ENCODE measurements at places on chromosomes 4 and X. TPM values are rescaled to one million over a fixed set of nuclear protein-coding genes. Genes with fewer than 3 reads are reported as not detected.

DNA sequence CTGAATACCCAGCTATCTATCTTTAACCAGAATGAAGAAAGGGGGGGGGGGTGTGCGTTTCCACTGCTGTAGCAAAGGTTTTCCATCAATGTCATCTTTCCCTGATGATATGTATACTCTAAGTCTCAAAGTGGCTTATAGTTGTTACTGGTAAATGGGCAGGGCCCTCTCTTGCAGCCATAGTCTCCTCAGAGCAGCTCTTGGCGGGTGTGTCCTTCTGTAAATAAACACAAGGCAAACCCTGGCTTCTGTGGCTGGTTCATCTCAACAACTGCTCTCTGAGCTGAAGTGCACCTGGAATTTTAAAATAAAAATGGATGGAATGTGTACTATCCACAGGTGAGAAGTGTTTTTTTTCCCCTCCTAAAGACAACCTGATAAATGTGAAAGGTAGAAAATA, 57.5 kb upstream of the SCML1 start:
- peaks cover 2% of the 10 kb centered on the region for H3K4me1 ChIP-seq
- H3K27ac ChIP-seq, result no peak overlapping the region
- DNase-seq, result no peak

DNA sequence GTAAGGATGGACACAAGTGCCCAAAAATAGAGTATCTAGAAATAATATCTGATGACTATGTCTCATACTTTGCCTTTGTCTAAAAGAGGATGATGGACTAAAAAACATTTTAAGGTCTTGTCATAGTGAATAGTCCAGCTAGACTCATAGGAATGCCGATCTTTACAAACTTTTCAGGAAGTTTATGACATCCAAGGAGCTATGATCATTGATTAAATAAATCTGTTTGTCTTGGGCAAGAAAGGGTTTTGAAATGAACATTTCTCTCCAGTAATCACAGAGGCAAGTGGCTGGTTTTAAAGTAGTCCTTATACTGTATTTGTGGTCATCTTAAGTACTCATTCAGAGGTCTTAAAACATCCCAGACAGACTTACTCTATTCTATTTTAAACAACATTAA, 109.8 kb downstream of the MAPK10 start:
- H3K27me3 ChIP-seq, result no peaks in the 10 kb centered on the region
- no peaks in the 10 kb centered on the region for H3K36me3 ChIP-seq
- H3K4me1 ChIP-seq, result no peaks in the 10 kb centered on the region
- H3K4me3 ChIP-seq, result no peak overlapping the region
- no peak overlapping the region for H3K27ac ChIP-seq

- no peak overlapping the region for H3K4me3 ChIP-seq
- DNase-seq, result no peak
- no peak overlapping the region for H3K27ac ChIP-seq
- H3K36me3 ChIP-seq, result no peaks in the 10 kb centered on the region
Measured at GRCh38 chrX:5113128-5113527, 1115.5 kb downstream of the NLGN4X start.

DNA sequence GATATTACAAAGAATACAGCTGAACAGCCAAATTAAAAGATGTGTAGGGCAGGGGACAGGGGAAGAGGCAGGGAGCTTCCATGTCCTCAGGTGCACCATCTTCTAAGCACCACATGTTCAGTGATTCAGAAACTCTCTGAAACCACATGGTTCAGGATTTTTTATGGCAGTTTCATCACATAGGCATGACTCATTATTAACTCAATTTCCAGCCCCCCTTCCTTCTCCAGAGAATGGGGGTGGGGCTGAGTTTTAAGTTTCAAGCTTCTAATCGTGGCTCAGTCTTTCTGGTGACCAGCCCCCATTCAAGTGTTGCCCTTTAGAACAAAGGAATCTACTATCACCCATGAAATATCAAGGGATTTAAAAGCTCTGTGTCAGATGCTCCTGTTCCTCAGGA, 317.8 kb upstream of the GALNT7 start:
- no peak overlapping the region for H3K27ac ChIP-seq
- DNase-seq, result no peak
- H3K27me3 ChIP-seq, result no peaks in the 10 kb centered on the region
- no peaks in the 10 kb centered on the region for H3K36me3 ChIP-seq

GRCh38 chr4:108581083-108581482, 39.3 kb upstream of the RPL34 start:
- no peak overlapping the region for H3K4me3 ChIP-seq
- H3K36me3 ChIP-seq, result no peaks in the 10 kb centered on the region
- DNase-seq, result no peak
- no peak overlapping the region for H3K27ac ChIP-seq
- H3K4me1 ChIP-seq, result no peaks in the 10 kb centered on the region

DNA sequence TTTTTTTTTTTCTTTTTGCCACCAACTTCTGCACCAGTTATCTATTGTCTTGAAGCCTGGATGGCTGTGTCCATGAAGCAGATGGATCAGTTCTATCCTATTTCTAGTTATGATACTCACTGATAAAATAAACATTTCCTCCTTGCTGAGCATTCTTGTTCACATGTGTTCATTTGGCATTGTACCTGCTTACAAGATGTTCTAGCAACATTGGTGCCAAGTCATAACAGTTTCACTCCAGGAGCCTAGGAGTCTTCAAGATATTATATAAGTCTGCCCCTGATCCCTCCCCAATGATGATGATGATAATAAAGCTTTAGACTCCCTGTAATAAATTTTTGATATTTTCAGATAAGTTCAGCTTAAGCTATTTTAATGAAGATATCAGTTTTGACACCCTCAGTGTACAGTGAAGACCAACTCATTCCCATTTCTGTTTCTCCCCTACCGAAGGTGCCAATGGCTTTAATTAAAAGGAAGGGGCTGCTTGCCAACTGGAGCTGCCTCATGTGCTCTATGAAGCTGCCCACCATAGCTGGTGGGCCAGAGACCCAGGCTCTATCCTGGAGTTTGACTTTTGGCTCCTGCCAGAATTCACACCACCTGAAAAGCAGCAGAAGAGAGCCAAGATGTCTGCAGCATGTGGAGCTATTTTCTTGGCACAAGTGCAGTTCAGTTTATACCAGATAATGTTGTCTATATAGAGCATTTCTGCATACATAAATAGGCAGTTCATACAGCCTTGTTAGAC, 265.4 kb upstream of the TET2 start:
- no peaks in the 10 kb centered on the region for H3K36me3 ChIP-seq
- no peak overlapping the region for H3K4me3 ChIP-seq
- H3K4me1 ChIP-seq, result no peaks in the 10 kb centered on the region
- no peaks in the 10 kb centered on the region for H3K27me3 ChIP-seq
- no peak for DNase-seq

GRCh38 chrX:19824603-19825002, 62.8 kb downstream of the SH3KBP1 start:
- no peaks in the 10 kb centered on the region for H3K27me3 ChIP-seq
- H3K4me3 ChIP-seq, result no peak overlapping the region
- no peak overlapping the region for H3K27ac ChIP-seq
- no peaks in the 10 kb centered on the region for H3K36me3 ChIP-seq

DNA sequence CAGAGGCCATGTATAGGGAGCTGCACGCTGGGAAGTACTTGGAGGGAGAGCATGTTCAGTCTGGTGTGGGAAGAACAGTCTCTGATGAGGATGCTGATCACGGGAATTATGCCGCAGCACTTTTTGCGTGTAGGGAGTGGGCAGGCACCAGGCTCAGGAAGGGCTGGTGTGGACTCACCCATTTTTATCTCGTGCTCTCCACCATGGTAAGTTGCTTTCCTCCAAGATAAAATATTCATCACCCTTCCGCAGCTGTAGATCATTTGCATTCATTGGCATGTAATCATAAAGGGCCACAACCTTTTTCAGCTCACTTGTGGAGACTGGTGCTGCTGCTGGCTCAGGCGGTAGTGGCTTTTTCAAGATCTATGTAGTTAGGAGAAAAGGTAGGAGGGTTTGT, 11.8 kb upstream of the TIMM8A start:
- no peaks in the 10 kb centered on the region for H3K36me3 ChIP-seq
- no peak for DNase-seq
- no peak overlapping the region for H3K27ac ChIP-seq
- no peaks in the 10 kb centered on the region for H3K27me3 ChIP-seq
- no peaks in the 10 kb centered on the region for H3K4me1 ChIP-seq

DNA sequence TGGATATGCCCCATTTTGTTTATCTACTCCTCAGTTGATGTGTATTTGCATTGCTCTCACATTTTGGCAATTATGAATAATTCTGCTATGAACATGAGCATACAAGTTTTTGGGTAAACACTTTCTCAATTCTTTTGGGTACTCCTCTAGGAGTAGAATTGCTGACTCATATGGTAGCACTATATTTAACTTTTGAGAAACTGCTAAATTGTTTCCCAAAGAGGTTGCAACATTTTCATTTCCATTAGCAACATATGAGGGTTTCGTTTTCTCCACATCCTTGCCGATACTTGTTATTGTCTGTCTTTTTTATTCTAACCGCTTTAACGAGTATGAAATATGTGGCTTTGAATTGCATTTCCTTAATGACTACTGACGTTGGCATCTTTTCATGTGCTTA, 185.4 kb downstream of the TSPAN5 start:
- H3K4me3 ChIP-seq, result no peak overlapping the region
- no peaks in the 10 kb centered on the region for H3K36me3 ChIP-seq
- H3K27me3 ChIP-seq, result no peaks in the 10 kb centered on the region
- no peaks in the 10 kb centered on the region for H3K4me1 ChIP-seq

- no peak for DNase-seq
- H3K36me3 ChIP-seq, result no peaks in the 10 kb centered on the region
- H3K27me3 ChIP-seq, result no peaks in the 10 kb centered on the region
- no peak overlapping the region for H3K27ac ChIP-seq
- H3K4me1 ChIP-seq, result no peaks in the 10 kb centered on the region
Measured at GRCh38 chr4:10983268-10983667, 298.7 kb upstream of the CLNK start.

GRCh38 chr4:31052519-31052918, 332.4 kb downstream of the PCDH7 start:
- H3K36me3 ChIP-seq, result no peaks in the 10 kb centered on the region
- H3K4me3 ChIP-seq, result no peak overlapping the region
- peaks cover 3% of the 10 kb centered on the region for H3K4me1 ChIP-seq
- H3K27ac ChIP-seq, result no peak overlapping the region
- no peak for DNase-seq
- H3K27me3 ChIP-seq, result no peaks in the 10 kb centered on the region

DNA sequence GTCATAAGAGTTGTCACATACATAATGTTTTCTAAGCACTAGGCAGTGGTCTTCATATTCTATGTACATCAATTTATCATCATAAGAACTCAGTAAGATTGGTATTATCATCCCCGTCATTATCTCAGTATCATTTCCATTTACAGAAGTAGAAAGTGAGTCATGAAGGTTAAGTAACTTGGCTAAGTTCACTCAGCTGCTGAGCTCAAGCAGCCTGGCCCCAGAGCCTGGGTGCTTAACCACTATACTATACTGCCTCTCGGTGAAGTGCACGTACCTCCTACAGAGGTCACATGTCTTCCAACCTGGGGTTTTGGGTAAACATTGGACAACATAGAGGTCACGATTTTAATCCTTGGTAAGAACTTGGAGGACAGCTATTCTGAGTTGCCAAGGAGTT, 161.5 kb upstream of the GATB start:
- no peaks in the 10 kb centered on the region for H3K36me3 ChIP-seq
- H3K27ac ChIP-seq, result no peak overlapping the region
- no peak for DNase-seq
- H3K4me1 ChIP-seq, result no peaks in the 10 kb centered on the region
- H3K4me3 ChIP-seq, result no peak overlapping the region

- H3K27ac ChIP-seq, result peak overlapping the region; percentile 20
- DNase-seq, result no peak
- peaks cover 2% of the 10 kb centered on the region for H3K36me3 ChIP-seq
- H3K27me3 ChIP-seq, result no peaks in the 10 kb centered on the region
Measured at GRCh38 chr4:15479913-15480185, 10.2 kb downstream of the CC2D2A start.

DNA sequence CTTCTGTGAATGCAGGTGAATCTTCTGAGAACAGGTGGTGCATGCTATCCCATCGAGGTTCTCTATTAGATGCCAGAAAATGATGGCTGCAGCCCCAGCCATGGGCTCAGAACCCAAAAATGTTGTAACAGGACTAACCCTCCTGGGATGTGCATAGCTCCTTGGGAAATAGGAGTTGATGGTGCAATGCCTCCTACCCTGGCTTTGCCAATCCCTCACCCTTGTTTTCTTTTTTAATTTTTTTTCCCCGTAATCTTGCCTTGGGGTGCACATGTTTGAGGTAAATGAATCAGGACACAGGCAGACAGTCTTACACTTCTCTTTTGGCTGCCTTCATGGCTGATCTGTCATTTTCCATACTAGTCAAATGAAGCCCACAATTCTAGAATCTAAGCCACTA, 96.6 kb downstream of the KIT start:
- H3K27ac ChIP-seq, result no peak overlapping the region
- H3K4me3 ChIP-seq, result no peak overlapping the region
- no peaks in the 10 kb centered on the region for H3K27me3 ChIP-seq
- H3K4me1 ChIP-seq, result no peaks in the 10 kb centered on the region

GRCh38 chr4:33104273-33104672, 2384.1 kb downstream of the PCDH7 start:
- H3K36me3 ChIP-seq, result no peaks in the 10 kb centered on the region
- no peaks in the 10 kb centered on the region for H3K4me1 ChIP-seq
- no peak overlapping the region for H3K4me3 ChIP-seq
- H3K27ac ChIP-seq, result no peak overlapping the region

The XK gene
- total RNA-seq, result 0.93 TPM

The KLHL13 gene
- total RNA-seq, result 6.8 TPM

The IDUA gene
- total RNA-seq, result 44.2 TPM

The DGAT2L6 gene
- total RNA-seq, result not detected

The C4orf36 gene
- total RNA-seq, result not detected

The NAA11 gene
- not detected for total RNA-seq

The ZFP92 gene
- total RNA-seq, result 0.99 TPM

The USP17L5 gene
- total RNA-seq, result not detected

All from aorta (tissue), 5 donors.